ENCODE measurements at places on chromosomes 11 and 22. TPM values are rescaled to one million over a fixed set of nuclear protein-coding genes. Genes with fewer than 3 reads are reported as not detected.

- DNase-seq, result no peak
Measured at GRCh38 chr11:46930089-46930488, 6.5 kb upstream of the CSTPP1 start.

- DNase-seq, result no peak
Measured at GRCh38 chr22:49535126-49535525, 292.5 kb downstream of the BRD1 start.

Gene NPTXR
- total RNA-seq, result 12.3 TPM

GRCh38 chr11:95795627-95796295, 5.5 kb downstream of the CEP57 start:
- no peak for DNase-seq

Gene OR5M8
- total RNA-seq, result not detected

GRCh38 chr11:100119176-100119575, 567.9 kb upstream of the ARHGAP42 start:
- DNase-seq, result peak; percentile 15

DNA sequence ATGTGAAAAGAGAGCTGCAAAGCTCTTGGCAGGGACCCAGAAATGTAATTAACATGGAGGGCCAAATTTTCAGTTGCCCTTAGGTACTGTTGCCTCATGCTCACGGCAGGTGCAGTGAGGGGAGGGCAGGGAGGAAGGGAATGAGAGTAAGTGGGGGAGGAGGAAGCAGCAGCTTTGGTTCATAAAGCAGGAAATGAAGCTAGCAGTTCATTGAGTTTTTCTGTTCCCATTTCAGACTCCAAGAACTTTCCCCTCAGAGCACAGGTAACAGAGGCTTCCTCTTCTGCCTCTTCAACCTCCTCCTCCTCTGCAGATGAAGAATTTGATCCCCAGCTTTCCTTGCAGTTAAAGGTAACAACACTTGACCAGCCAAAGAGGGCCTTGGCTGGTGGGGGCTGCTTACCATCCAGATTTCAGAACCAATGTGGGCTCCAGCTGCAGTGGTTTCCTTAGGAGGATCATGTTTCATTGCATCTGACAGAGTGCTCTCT, 57.9 kb upstream of the PARVA start:
- DNase-seq, result peak; percentile 60

GRCh38 chr22:42895087-42895486, 38.0 kb upstream of the ARFGAP3 start:
- DNase-seq, result no peak

- DNase-seq, result no peak
Measured at GRCh38 chr11:31790649-31791048, 20.5 kb downstream of the PAX6 start.

Gene RFPL1
- total RNA-seq, result not detected

Gene TTLL1
- total RNA-seq, result 7.9 TPM

- DNase-seq, result no peak
Measured at GRCh38 chr22:47168900-47169800, 406.7 kb downstream of the TBC1D22A start.

DNA sequence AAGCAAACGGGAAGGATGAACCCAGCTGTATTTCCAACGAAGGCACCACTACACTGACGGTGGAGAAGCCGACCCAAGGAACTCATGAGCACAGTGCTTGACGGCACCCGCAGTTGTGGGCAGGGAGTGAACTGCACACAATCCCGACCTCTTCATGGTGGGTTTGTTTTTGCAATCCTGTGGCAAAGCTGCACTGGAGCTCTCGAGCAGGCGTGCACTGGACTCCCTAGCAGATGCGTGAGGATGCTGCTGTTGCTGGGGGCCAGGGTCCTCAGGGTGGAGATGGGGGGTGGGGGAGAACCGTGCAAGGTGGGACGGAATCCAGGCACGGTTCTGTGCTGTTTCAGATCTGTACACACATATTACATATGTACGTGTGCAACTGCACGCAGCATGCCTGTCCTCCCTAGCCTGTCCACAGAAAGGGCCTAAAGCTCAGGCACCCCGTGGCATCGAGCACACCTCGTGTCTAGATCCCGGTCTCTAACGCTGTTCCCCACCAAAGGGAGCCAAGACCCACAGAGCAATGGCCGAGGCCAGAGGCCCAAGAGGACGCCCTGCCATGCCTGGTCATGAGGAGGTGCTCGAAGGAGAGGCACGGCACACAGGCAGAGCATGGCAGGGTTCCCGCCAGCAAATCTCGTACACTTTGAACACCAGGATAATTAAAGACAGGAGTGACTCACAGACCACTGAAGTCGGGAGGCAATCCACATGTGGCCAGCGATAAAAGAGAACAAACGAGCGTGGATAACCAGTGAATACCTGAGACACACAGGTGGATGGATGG, 17.6 kb downstream of the ALG12 start:
- no peak for DNase-seq

GRCh38 chr11:68835328-68835727, 6.4 kb downstream of the CPT1A start:
- no peak for DNase-seq

All from tongue (tissue), 3 donors.